ENCODE measurements at places on chromosomes 12 and 14. TPM values are rescaled to one million over a fixed set of nuclear protein-coding genes. Genes with fewer than 3 reads are reported as not detected.

DNA sequence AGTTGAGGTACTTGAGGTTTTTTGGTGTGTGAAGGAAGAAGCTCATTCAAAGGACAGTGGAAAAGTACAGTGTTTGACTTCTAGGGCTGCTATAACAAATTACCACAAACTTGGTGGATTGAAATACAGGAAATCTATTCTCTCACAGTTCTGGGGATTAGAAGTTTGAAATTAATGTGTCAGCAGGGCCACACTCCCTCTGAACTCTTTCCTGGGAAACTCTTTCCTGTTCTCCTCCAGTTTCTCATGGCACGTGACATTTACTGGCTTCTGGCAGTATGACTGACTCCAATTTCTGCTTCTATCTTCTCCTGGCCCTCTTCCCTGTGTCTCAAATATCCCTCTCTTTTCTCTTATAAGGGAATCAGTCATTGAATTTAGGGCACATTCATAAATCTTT is 160.2 kb downstream of the CCDC91 start:
- H3K4me1 ChIP-seq = no peaks in the 10 kb centered on the region
- no peak for DNase-seq
- no peaks in the 10 kb centered on the region for H3K36me3 ChIP-seq
- no peaks in the 10 kb centered on the region for H3K27me3 ChIP-seq

DNA sequence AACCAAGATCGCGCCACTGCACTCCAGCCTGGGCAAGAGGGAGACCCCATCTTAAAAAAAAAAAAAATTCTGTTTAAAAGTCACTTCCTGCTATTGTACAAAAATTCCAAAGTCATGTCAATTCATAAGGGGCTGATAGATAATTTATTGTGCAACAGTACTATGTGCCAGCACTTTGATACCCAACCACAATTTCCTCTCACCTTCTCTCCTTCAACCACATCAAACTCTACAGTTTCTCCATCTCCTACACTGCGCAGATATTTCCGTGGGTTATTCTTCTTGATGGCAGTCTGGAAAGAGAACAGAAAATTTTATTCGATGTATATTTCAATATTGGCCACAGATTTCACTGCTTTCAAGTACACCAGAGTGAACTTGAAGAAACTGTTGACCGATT is 7.6 kb downstream of the YBX3 start:
- H3K4me1 ChIP-seq = no peaks in the 10 kb centered on the region
- DNase-seq = no peak
- H3K36me3 ChIP-seq = no peaks in the 10 kb centered on the region
- H3K4me3 ChIP-seq = no peak overlapping the region

DNA sequence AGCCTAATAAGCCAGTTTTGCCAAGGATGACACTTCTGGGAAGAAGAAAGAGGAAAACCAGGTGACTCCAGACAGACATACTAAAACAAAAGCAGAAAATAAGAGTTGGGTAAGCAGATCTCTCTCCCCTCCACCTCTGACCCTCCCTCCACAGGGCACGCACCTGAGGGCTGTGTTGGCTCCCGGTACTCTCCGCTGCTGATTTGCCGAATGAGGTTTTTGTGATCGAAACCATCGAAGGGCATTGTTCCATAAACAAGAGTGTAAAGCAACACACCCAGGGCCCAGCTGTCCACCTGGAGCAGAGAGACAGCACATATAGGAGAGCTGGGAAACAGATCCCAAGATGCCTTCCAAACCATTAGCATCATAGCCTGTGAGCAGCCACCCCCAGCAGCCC is 68.1 kb downstream of the NUAK1 start:
- H3K4me1 ChIP-seq = no peaks in the 10 kb centered on the region
- H3K27ac ChIP-seq = no peak overlapping the region
- DNase-seq = no peak
- H3K4me3 ChIP-seq = no peak overlapping the region
- H3K36me3 ChIP-seq = peaks cover 28% of the 10 kb centered on the region

The AHNAK2 gene
- total RNA-seq = 39.3 TPM

The CLMN gene
- total RNA-seq = 18.8 TPM

The ADAMTS20 gene
- 0.69 TPM for total RNA-seq

GRCh38 chr12:120905856-120906384 is 1.8 kb upstream of the SPPL3 start:
- H3K27me3 ChIP-seq = no peaks in the 10 kb centered on the region
- no peak overlapping the region for H3K27ac ChIP-seq
- H3K4me1 ChIP-seq = peaks cover 15% of the 10 kb centered on the region
- DNase-seq = no peak

GRCh38 chr14:95526483-95527386 is 8.1 kb upstream of the GLRX5 start:
- no peaks in the 10 kb centered on the region for H3K36me3 ChIP-seq
- no peak overlapping the region for H3K4me3 ChIP-seq
- H3K4me1 ChIP-seq = peaks cover 9% of the 10 kb centered on the region
- peak overlapping the region; percentile 12 for H3K27ac ChIP-seq
- H3K27me3 ChIP-seq = no peaks in the 10 kb centered on the region
- no peak for DNase-seq

DNA sequence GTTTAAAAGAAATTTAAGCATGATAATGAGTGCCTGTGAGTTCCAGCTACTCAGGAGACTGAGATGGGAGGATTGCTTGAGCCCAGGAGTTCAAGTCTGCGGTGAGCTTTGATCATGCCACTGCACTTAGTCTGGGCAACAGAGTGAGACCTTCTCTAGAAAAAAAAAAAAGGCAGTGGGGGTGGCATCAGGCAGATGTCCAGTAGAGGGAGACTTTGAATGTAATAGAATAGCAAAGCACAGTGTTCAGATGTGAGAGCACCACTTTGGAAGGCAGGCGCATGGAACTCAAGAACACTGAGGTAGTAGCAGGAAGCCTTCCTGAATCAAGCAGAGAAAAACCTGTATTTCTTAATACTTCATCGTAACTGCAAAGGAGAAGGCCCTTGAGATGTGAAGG is 394.5 kb upstream of the GARIN6 start:
- no peaks in the 10 kb centered on the region for H3K36me3 ChIP-seq
- no peak overlapping the region for H3K27ac ChIP-seq
- H3K27me3 ChIP-seq = no peaks in the 10 kb centered on the region
- no peak for DNase-seq
- no peak overlapping the region for H3K4me3 ChIP-seq

GRCh38 chr12:123267991-123268843 is 3.4 kb downstream of the CDK2AP1 start:
- H3K36me3 ChIP-seq = peaks cover 42% of the 10 kb centered on the region
- no peak for DNase-seq
- no peaks in the 10 kb centered on the region for H3K27me3 ChIP-seq
- H3K27ac ChIP-seq = peak overlapping the region; percentile 96
- peak overlapping the region; percentile 21 for H3K4me3 ChIP-seq
- H3K4me1 ChIP-seq = peaks cover 65% of the 10 kb centered on the region

The PLCZ1 gene
- 0.40 TPM for total RNA-seq

GRCh38 chr14:96245710-96246538 is 10.1 kb upstream of the BDKRB1 start:
- H3K36me3 ChIP-seq = no peaks in the 10 kb centered on the region
- H3K27me3 ChIP-seq = no peaks in the 10 kb centered on the region
- no peak for DNase-seq
- no peak overlapping the region for H3K27ac ChIP-seq
- no peak overlapping the region for H3K4me3 ChIP-seq

The FGF6 gene
- total RNA-seq = not detected

DNA sequence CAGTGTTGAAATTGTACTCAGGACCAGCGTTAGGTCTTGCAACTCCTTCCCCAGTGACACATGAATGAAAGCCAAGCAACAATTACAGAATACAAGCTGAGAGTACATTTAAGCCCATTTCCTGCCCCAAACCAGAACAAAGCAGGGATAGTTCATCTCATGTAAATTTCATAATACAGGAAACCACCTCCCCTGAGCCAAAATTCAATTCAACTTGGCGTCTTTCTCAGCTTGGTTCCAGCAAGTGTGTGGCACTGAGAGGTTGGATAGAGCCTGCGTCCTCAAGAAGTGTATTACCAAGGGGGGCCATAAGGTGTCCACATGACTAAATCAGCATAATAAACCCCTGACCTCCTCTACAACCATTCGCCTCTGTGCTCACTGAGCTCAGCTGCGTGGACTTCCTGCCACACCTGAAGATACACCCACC is 278.9 kb upstream of the CRY1 start:
- no peaks in the 10 kb centered on the region for H3K27me3 ChIP-seq
- no peak for DNase-seq
- H3K4me1 ChIP-seq = peaks cover 16% of the 10 kb centered on the region
- no peak overlapping the region for H3K4me3 ChIP-seq
- H3K36me3 ChIP-seq = no peaks in the 10 kb centered on the region
- no peak overlapping the region for H3K27ac ChIP-seq

DNA sequence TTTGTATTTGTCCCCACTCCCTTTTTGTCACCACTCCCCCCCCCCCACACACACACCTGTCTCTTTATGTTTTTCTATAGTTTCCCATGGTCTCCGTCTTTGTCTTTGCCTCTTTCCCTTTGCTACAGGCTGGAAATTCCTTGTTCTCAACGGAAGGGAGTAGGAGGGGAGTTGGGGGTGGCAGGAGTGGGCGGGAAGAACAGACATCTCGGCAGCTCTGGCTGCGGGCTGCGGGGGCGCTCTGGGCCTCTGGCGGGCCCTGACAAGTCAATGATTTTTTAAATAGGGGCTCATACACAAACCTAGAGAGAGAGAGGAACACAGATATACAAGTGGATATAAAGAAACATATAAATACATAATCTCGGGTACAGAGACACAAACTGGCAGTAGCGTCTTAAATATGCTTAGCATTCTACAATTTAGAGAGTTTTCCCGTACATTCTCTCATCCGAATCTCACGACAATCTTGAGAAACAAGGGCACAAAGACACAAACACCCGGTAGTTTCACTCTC is 2.4 kb upstream of the NAB2 start:
- H3K27ac ChIP-seq = peak overlapping the region; percentile 99
- peaks cover 10% of the 10 kb centered on the region for H3K36me3 ChIP-seq
- H3K4me3 ChIP-seq = peak overlapping the region; percentile 86

The MIP gene
- total RNA-seq = not detected

DNA sequence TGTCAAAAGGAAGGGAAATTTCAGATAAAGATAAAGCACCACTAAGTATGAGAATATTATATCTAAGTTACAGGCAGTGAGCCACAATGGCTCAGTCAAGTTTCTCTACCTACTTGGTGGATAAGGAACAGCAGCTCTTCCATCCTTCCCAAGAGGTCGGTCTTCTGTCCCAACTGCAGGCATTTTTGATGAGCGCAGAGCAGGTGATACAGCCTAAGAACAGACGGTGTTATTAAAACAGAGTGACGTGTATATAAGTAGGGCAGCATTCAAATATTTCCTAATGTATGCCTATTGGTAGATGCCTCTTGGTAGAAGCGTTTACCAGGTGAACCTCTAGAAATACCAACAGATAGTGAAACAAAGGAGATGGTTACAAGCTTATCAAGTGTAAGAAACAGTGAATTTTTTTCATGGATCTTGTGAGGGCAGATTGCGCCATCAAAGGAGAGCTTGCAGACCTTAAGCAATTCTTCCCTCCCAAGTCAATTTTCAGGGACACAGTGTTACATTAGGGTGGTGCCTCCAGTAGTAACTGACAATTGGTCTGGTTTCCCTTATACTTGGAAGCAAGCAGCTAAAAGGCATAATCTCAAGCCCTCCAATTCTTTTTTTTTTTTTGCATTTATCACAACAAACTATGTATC is 274.5 kb downstream of the MED13L start:
- peaks cover 2% of the 10 kb centered on the region for H3K36me3 ChIP-seq
- no peak overlapping the region for H3K4me3 ChIP-seq
- peaks cover 2% of the 10 kb centered on the region for H3K4me1 ChIP-seq
- no peaks in the 10 kb centered on the region for H3K27me3 ChIP-seq
- H3K27ac ChIP-seq = no peak overlapping the region
